ENCODE measurements at places on chromosomes 11 and 22.
A peak's percentile ranks its signal among the peaks of the same experiment; 100 is the strongest.

DNA sequence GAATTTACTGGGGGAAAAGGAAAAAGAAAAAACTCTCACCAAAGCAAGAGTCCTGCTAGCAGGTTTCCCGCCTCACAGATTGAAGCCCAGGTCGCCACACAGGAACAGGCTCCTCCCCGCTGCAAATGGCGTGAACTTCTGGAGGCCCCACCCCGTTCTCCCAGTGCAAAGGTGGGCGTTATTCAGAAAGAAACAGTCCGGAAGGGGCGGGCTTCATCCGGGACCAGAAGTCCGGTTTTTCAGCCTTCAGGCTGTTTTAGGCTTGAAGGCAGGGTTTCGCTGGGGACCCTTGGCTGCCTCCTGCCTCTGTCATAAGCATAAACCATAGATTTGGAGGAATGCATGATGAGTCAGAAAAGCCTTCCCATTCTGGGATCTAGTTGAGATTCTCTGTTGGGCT lies 148.3 kb upstream of the POU2AF2 start:
- no peak for DNase-seq

DNA sequence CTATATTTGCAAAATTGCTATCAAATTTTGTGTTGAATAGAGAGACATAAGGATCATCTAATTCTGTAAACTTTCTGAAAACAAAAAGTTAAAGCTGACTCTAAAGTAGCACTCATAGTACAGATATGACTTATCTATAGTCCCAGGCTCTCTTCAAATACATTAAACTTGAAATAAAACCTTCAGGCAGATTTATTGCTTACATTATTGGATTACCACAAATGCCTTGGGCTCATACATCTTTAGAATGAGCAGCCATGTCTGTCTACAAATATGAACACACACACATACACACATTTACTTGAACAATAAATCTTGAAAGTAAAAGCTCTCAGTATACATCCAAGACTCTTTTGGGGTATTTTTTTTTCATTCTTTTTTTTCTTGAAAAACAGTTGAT lies 207.9 kb downstream of the LUZP2 start:
- no peak for DNase-seq

DNA sequence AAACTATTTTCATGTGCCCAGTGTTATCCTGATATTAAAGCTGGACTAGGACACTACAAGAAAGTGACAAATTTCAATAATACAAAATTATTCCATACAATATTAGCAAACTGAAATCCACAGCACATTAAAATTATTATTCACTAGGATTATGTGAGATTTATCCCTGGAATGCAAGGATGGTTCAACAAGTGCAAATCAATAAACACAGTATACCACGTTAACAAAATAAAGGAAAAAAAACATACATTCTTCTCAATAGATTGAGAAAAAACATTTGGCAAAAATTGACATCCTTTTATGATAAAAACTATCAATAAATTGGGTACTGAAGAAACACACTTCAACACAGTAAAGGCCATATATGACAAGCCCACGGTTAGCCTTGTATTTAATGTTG lies 1758.2 kb upstream of the RAG2 start:
- no peak for DNase-seq

DNA sequence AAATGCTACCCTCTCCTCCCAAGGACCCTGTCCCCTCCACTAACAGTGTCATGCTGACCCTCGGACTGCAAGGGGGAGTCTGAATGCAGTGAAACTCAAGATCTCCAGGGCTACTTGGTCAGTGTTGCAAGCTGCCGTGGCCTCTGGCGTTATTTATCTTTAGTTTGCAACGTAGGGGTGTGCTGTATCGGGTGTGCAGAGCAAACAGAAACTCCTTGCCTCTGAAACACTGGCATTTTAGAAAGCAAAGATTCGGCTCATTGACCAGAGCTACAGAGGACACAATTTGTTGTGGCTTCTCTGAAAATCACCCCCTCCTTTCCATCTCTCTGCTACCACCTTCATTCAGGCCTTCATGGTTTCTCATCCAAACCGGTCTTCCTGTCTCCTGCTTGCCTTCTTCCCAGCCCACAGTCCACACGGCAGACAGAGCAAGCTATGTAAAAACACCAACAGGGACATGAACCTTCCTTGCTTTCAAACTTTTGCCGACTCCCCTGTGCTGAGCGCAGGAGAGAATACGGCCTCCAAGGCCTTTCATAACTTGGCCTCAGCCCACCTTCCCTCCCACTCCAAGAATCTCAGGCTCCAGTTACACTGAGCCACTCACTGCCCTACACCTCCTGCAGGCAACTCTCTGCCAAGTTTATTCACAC lies 14.9 kb downstream of the FZD4 start:
- DNase-seq = no peak

DNA sequence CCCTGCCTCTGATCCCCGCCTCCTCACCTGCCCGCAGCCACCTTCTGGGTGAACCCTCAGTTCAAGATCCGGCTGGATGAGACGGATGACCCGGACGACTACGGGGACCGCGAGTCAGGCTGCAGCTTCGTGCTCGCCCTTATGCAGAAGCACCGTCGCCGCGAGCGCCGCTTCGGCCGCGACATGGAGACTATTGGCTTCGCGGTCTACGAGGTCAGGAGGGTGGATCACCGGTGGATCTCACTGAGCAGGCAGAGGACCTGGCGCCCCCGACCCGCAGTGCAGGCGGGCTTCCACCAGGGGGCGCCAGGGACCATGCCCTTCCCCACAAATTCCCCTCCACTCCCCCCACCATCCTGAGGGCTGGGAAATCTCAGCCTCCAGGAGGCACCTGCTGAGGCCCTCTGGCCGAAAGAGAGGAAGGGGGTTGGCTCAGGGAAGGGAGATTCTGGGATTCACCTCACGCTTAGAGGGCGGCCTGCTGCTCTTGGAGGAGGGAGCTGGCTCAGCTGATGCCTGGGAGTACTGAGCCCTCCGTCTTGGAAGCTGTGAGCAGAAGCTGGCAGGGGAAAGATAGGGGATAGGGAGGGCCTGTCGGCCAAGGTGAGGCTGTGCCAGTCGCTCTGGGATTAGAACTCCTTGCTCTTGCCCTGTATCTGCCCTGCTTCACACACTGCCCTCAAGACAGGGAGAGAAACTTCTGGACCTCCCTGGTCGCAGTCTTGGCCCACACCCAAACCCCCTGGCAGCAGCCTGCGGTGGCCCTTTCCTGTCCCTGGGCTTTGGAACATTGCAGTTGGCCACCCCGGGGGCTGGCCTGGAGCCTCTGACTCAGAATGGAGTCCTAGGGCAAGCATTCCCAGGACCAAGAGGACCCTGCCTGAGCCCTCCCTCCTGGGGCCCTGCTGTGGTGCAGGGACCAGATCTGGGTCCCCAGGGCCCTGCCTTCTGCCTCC lies 23.2 kb downstream of the CAPN1 start:
- DNase-seq = peak; percentile 46

GRCh38 chr11:371716-372590 lies 2.7 kb downstream of the B4GALNT4 start:
- no peak for DNase-seq

DNA sequence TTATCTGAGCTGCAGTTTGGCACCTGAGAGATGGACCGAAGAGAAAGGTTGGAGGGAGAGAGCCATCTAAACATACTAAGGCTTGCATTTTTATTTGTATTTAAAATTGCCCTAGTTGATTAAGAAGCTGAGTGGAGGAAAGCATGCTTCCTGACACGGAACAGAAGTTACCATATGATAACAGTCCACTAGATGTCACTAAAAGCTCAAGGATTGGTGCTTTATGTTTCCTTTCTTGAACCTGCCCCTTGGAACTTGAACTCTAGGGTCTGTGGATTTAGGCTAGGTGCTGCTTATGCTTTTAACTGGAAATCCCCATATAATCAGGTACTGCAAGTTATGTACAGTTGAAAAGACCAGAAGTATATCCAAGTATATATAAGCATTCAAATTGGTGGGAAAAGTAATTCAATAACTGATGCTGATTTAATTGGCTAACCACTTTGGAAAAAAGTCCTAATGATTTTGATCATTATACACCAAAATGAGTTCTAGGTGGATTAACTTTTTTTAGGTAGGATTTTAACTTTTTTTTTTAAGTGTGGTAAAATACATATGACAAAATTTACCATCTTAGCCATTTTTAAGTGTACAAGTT lies 9.5 kb downstream of the RBMXL2 start:
- DNase-seq = peak; percentile 54

GRCh38 chr22:44247923-44248892 lies 64.5 kb downstream of the SHISAL1 start:
- DNase-seq = no peak

- no peak for DNase-seq
Observed at GRCh38 chr11:103281301-103281700, 172.1 kb downstream of the DYNC2H1 start.

DNA sequence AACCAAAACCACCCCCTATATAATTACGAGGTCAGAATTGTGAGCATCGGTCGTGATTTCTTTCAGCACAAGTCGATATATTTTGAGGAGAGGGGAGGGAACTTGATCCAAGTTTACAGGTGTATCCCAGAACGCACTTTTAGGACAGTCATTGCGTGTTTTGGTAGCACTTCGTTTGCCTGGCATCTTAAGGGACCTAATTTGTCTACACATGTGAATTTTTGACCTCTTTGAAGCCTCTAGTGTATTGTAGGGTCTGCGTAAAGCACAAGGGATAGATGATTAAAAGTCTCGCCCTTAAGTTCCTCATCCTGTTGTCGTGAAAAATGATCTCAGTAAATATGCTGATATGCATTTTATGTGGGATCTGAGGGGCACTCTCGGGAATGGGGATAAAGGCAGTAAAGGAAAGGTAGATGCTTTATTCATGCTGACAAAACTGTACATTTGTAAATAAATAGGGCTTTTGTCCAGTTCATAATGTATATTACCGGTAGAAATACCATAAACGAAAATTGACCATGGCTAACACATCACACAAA lies 632 bp upstream of the CCDC34 start:
- DNase-seq = no peak

- DNase-seq = no peak
Observed at GRCh38 chr11:15038963-15039362, 34.4 kb upstream of the CALCB start.

- DNase-seq = no peak
Observed at GRCh38 chr11:111225881-111226280, 19.6 kb upstream of the POU2AF2 start.

GRCh38 chr11:35177370-35177769 lies 38.4 kb downstream of the CD44 start:
- peak; percentile 62 for DNase-seq

GRCh38 chr11:111499483-111499882 lies 12.7 kb downstream of the BTG4 start:
- DNase-seq = no peak

DNA sequence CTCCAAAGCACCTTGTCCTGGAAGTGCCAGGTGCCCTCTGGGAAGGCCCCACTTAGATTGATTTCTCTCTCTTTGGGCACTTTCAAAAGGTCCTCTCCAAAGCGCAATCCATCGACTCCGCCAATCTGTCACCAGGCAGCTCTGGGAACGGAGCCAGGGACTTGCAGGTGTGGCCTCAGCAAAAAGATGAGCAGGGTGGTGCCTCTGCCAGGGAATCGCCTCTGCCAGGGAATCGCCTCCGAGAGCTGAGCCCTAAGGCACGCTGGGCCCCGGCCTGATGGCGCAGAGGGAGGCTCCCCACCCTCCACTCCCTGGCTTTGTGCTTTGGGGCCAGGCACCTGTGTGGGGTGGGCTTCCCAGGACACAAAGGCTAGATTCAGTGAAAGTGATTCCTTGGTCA lies 1391.3 kb downstream of the TBC1D22A start:
- no peak for DNase-seq

DNA sequence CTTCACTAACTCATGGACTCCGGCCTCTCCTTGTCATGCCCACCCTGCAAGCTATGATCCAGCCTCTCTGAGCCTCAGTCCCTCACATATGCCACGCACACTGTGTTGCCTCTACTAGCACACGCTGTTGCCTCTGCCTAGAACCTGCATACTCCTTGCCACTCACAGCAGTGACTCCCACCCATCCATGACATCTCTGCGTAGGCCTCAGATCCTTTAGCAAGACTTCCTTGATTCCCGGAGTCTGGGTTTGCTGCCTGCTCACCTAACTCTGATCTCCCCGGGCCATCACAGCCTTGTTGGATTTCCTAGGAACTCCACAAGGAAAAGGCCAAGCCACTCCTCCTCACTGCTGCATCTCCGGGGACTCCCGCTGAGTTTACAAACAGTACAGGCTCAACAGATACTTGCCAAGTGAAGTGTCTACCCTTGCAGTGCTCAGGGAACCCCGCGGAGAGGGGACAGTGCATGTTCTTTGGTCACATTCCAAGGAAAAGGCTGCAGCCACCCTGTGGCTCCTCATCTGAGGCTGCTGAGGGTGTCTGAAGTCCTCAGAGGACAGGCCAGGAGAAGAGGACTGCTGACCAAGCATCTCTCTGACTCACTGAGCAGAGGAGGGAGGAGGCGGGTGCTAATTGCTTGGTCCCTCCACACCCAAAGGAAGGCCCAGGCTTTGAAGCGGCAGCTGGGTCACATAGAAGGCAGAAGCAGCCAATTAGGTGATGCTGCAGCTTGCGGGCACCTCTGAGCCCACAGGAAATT lies 42.4 kb upstream of the NAV2 start:
- no peak for DNase-seq

- no peak for DNase-seq
Observed at GRCh38 chr22:29341056-29341848, 25.8 kb upstream of the RASL10A start.

GRCh38 chr11:57144531-57145320 lies 37.0 kb upstream of the LRRC55 start:
- no peak for DNase-seq

DNA sequence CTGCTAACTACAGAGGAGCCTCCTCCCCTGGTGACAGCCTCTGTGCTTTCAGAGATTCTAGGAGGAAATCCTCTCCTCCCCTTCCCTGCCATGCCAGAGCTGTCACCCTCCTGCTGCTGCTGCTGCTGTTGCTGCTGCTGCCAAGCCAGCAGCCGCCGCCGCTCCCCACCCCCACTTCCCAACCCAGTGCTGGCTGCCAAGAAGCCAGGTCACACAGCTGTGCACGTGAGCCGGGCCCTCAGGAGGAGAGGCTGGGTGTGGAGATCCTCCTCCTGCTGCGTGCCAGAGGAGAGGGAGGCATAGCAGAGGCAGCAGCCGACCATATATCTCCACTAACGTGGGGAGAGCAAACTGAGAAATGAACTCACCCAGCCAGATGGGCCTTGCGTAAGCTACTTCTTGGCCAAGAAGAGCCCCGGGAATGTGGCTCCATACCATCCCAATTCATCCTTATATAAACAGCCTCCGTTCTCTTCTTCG lies 12.4 kb downstream of the CRY2 start:
- no peak for DNase-seq

DNA sequence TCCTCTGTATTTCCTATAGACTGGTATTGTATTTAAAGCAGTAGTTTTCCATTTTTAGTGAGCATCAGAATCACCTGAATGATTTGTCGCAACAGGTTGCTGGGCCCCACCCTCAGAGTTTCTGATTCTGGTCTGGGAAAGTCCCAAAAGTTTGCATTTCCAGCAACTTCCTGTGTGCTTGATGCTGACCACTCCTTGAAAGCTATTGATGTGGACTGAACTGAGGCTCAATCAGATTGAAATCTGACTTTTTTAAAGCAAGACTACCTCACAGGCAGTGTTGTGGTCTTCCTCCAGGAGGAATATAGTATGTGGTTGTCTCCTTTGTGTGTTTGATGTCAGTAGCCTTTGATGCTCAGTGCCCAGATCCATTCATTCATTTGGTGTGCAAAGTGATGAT lies 17.2 kb upstream of the MPZL2 start:
- peak; percentile 42 for DNase-seq
